Stimulated activated CD8-positive, alpha-beta memory T cell treated with anti-CD3 and anti-CD28 coated beads, Interleukin-4, amount 100 ng/mL, for 48 hours (primary cell): ENCODE measurements at places on chromosomes 2 and 18.

DNA sequence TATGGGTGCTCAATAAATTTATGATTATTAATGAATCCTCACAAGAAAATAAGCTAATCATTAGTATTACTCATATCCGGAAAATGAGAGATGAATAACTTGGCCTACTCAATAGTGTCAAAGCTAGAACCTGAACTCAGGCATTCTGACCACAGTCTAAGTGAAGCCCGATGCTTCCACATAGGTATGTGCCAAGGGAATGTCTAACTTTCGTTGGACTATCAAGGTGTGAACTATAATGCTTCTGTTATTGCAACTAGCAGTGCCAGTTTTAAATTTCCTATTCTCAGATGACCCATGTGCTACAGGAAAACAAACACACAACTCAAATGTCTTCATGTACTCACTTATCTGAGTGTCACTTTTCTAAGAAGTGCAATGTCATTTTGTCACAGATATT lies 1.8 kb downstream of the BARD1 start:
- DNase-seq = no peak

- DNase-seq = no peak
Observed at GRCh38 chr2:177295484-177295883, 31.0 kb upstream of the NFE2L2 start.

GRCh38 chr2:186544255-186544675 lies 45.6 kb upstream of the ITGAV start:
- DNase-seq = no peak

- no peak for DNase-seq
Observed at GRCh38 chr2:241114836-241115235, 12.7 kb upstream of the MTERF4 start.

DNA sequence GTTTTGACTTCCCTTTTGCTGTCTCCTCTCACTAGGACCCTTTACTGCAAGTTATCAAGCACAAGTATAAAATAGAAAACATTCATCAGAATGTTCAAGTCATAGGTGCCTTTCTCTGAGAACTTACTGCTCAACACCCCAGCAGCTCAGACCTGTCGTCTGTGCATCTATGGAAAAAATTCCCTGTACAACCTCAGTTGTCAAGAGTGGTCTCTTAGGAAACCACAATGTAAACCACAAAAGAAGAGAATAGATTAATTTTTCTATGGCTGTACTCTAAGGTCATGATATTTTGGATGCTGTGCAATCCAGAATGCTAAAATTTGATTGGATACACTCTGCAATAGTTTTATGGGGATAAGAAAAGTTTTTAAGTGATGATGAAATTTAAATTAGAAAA lies 84.1 kb downstream of the RBMS1 start:
- DNase-seq = peak; percentile 23

GRCh38 chr2:39787950-39788349 lies 8.9 kb upstream of the THUMPD2 start:
- DNase-seq = no peak

- no peak for DNase-seq
Observed at GRCh38 chr2:119013671-119014070, 71.7 kb downstream of the MARCO start.

DNA sequence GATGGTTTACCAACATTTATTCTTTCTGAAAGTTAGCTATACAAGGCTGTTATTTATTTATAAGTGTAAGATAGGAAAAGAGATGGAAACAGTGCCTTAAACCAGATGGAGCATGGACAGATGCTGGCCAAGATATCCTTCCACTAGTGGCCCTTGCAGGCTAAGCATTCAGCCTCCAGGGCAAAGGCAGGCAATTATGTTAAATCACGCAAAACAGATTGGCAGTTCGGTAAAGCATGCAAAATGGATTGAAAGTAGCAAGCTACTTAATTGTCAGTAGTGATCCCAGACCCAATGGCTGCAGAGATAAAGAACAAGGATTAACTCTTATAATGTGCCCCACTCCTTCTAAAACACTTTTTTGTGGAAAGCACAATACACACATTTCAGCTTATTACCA lies 105.4 kb upstream of the MAP4K3 start:
- no peak for DNase-seq

DNA sequence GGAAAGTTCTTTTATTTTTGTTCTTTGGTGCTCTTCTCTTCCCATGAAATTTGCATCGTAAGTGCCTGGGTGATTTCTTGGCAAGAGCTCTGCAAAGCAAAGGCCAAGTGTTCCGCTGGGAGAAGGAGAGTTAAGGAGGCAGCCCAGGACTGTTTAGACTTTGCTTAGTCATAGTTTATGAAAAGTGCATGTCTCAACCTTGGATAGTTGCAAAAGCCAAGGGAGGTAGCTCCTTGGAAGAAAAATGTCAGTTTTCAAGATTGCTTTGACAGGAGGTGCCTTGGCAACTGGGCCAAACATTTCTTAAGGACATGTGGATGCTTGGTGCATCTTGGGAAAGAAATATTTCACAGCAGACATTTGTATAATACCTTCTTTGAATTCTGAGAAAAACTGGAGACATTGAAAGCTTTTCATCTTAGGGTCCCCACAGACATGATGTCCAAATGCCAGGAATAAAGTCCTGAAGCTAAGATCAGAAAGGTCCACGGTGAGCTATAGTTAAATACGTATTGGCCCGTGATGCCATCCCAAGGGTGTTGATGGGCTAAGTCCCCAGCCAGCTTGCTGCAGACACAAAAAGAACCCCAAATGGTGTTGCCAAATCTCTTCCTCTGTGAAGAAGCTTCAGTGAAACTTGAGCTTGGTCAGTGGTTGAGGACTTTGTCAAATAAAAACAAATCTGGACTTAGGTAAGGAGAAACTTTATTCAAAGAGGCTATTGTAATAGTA lies 96.3 kb upstream of the THUMPD2 start:
- DNase-seq = no peak

DNA sequence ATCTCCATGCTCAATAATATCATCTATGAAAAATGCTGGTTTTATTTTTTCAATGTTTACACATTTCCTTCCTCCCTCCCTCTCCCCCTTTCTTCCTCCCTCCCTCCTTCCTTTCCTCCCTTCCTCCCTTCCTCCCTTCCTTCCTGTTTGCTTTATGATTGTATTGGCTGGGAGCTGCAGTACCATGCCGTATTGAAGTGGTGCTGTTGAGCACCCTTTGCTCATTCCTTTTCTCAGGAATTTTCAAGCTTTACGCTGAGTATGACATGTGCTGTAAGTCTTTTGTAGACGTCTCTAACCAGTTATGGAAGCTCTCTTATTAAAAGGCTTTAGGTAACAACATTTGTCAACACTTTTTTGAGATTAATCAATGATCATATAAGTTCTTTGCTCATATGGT lies 100.4 kb downstream of the SNTG2 start:
- no peak for DNase-seq
